ENCODE measurements at places on chromosomes 16 and 17.

DNA sequence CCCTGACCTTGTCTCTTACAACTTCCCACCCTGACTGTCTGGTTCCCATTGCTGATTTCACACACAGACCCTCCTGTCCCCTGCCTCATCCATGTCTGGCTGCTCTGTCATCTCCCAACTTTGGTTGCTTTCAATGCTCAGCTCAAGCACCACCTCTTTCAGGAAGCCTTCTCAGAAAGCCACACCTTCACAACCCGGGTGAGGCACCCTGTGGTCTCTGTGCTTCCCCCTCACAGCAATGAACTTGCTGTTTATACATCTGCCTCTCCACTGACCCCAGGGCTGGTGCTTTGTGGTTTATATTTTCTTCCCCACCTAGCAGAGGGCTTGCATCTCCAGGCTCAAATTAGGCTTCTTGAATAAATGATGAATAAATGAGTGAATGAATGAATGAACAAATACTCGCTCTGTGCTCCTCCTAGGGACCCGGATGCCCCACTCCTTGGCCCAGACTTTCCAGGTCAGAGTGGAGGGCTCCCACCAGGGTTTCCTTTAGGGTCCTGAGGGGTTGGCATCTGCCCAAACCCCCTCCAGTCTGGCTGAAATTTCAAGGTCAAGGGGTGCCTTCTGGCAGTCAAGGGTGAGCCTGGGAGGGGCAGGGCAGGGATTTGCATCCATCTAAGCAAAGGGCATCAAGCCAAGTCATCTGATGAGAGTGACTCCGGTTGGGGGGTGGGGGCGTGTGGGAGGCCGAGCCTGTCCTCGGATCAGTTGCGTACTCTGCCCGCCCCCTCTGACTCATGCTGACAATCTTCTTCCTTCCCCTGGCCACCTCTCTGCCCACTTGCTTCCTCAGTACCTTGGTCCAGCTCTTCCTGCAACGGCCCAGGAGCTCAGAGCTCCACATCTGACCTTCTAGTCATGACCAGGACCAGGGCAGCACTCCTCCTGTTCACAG, at the start of gene ITGAX:
Gene ITGAX, plus strand, starts transcription at position 783 of the 898 bp plus-strand sequence. Its CDS starts 79 bp downstream, at position 862.
- no peak for DNase-seq

DNA sequence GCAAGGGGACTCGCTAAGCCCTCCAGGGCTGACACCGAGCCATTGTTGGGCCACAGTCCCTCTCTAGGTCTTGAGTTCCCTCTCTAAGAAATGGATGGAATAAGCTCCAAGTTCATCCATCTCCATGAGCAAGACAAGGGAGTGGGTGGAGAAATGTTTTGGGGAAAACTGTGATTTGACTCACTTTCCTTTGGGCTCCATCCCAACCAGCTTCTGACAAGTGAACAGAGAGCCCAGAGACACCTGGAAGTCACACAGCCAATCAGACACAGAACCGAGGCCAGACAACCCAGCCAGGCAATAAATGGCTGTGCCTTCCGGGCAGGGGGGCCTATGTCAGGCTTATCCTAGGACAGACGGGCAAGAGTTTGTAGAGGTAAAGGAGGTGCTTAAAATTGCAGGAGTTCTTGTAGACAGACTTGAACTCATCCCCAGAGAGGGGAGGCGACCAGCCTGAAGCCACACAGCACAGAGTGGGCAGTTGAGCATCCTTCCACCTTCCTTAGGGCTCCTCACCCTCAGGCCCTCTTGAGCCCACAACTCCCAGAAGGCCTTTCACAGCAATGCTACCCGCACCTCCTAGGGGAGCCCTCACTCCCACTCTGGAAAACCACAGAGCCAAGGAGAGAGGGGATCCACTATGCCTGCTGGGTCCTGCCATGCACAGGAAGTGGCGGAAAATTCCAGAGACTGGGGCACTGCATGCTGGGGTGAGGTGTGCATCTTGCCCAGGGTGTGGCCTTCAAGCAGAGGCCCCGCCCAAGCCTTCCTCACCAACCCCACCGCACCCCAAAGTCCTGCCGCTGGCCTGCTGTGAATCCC, 9.5 kb upstream of the FAM83G start:
- DNase-seq = no peak

GRCh38 chr17:7677388-7678067, 9.8 kb downstream of the TP53 start:
- DNase-seq = no peak

- DNase-seq = no peak
These were observed 151.2 kb upstream of the TBX2 start for GRCh38 chr17:61248399-61248798.

DNA sequence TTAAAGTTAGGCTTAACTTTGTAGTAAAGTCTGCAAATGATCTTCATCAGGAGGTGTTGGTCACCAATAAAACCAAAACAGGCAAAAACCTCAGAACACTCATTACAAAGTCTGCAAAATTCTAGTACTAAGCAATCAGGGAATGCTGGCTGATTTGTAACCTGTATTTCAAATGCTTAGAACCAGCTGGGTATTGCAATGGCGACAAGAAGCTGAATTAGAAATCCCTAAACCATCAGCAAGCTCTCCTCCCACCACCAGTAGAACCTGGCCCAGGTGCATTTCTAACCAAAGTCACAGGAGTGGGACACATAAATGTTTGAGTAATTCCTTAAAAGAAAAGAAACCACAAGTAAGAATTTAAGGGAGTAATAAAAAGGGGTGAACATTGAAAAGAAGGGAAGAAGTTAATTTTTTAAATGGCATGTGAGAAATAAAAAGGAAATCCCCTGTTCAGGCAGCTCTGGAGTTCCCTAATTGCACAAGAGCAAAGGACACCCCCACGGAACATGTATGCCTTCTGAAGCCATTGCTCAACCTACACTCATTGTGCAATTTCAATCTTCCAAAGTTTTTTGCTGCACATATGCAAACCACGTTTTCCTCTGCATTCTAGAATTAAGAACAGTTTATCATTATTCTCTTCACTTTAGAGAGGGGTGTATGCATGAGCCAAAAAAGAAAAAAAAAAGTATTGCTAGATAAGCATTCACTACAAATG, 102.9 kb downstream of the HIC1 start:
- peak; percentile 86 for DNase-seq

GRCh38 chr16:84459941-84460405, 44.5 kb downstream of the MEAK7 start:
- DNase-seq = no peak

DNA sequence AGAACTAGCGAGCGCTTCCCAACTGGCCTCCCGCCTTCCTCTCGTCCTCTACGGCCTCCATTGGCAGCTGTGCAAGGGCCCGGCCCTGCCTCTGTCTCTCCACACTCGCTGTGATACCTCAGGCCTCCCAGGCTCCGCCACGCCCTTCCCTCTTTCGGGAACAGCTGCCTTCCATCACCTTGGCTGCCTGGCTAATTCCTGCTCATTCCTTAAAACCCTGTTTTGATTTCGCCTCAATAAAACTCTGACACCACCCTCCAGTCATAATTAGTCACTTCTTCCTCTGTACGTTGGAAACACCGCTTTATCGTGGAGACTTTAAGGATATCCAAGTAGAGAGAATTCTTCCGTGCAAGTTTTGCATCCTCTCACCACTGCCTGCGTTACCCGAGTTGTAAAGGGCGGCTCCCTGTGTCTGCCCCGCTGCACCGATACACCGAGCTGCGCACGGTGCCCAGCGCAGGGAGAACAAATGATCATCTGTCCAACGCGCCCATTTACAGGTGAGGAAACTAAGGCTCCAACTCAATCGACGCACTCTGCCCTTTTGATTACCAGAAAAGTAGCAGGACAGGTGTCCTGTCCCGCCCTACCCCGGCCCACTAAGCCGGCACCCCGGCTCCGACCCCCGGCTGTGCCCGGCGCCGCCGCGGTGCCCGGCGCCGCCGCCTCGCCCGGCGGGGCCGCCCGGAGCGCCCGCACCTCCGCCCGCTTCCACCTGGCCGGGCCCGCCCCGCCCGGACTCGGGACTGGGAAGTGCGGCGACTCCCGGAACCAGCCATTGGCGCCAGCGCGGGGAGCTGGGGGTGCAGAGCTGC, 139.7 kb downstream of the SEC14L1 start:
- no peak for DNase-seq

DNA sequence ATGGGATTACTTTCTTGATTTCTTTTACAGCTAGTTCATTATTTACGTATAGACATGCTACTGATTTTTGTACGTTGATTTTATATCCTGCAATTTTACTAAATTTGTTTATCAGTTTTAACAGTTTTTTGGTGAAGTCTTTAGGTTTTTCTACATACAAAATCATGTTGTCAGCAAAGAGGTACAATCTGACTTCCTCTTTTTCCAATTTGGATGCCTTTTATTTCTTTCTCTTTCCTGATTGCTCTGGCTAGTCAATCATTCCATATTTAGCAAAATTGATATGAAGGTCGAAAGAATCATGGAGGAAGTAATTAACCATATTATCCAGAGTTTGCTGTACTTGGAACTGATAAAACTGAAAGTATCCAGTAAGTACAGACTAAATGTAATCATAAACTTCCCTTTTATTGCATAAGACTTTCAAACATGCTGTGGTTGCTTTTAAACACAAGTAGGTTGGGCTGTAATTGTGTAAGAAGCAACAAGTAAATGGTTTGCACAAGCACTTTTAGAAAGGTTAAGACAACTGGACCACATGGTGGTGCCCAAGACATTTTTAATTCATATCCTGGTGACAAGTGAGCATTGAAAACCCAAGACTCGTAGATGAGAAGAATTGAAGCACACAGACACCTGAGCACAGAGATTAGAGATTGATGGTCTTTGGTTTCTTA, 8.4 kb downstream of the GDE1 start:
- DNase-seq = no peak

DNA sequence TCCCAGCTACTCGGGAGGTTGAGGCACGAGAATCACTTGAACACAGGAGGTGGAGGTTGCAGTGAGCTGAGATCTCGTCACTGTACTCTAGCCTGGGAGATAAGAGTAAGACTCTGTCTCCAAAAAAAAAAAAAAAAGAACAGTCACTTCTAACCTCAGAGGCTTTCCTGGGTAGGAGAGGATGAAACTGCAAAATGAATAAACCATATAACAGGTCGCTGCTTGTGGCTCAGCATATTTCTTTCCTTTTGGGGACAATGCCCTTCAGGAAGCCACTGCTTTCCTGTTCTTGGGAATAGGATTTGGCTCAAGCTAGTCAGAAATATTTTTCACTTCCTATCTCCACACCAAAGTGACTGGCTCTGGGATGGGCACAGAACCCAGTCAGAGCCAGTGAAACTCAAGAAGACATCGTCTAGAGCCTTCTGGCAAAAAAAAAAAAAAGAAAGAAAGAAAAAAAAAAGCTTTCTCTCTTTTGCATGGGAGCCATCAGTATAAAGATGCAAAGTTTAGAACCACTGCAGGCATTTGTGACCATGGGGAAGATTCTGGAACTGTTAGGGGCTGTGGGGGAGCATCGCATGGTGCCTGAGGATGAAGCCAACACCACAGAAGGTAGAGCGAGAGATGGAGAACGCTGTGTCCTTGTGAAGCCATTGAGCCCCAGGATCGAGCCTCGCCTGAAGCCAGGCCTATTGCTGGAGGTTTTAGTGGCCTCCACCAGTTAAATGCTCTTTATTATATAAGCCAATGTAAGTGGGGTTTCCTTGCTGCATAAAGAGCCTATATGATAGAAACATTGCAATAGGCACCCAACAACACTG, 71.8 kb upstream of the MRTFB start:
- DNase-seq = no peak

- peak; percentile 97 for DNase-seq
These were observed 4.0 kb upstream of the MAP1LC3B start for GRCh38 chr16:87387942-87388817.

GRCh38 chr17:78019367-78019975, 61.0 kb downstream of the TNRC6C start:
- DNase-seq = no peak

GRCh38 chr17:1649844-1650501, at the start of gene RILP:
RILP (minus strand) TSS chr17:1649866; CDS start chr17:1649804, 62 bp downstream.
- no peak for DNase-seq

GRCh38 chr16:7532534-7532933, 199.9 kb downstream of the RBFOX1 start:
- no peak for DNase-seq

DNA sequence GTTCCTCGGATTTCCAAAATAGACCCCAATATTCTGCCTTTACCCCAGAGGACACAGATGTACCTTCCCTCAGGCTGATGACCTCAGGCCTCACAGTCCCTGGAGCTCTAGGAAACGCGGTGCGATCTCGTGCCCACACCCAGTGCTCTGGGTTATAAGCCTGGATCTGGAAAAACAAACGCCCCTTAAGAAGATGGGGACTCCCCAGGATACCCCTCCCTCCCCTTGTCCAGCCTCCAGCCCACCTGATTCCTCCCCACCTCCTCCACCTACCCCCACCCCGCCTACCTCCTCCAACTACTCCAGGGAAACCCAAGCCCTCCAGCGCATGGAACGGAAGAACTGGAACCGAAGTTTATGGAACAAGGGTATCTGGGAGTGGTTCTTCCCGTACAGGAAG, 19.1 kb downstream of the PRR11 start:
- DNase-seq = no peak

DNA sequence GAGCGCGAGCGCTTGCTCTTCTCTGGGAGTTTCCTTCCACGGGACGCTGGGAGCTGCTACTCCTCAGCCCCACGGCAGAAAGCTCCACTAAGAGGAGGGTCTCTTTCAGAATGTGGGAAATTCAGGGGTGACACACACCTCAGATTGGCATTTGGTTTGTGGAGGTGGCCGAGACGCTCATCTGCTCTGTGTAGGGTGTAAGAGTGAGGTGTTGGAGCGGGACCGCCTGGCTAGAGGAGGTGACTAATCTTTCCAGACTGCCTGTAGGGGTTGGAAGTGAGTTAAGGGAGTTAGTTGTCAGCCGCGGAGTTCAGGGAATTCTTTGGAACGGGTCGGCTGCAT, 735 bp downstream of the PSMD11 start:
- DNase-seq = no peak

DNA sequence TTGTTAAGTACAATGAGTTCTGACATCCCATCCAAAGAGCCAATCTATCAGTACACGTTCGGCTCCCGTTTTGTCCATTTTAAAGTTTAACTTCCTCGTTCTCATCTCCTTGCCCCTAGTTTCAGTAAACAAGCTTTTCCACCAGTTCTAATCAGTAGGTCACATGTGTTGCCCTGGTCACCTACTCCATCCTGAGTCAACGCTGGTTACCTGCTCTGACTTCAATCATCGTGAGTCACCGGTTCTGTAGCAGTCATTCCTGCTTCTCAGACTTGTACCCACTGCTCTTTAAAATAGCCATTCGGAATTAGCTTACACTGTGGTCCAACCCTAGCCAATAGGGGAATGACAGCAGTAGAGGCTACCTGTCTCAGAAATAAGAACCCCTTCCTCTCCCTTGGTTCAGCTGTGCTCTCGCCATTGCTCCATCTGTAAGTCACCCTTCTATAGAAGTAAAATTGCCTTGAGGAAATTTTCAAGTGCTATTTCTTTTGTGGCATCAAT, 191.0 kb downstream of the CPPED1 start:
- DNase-seq = no peak

DNA sequence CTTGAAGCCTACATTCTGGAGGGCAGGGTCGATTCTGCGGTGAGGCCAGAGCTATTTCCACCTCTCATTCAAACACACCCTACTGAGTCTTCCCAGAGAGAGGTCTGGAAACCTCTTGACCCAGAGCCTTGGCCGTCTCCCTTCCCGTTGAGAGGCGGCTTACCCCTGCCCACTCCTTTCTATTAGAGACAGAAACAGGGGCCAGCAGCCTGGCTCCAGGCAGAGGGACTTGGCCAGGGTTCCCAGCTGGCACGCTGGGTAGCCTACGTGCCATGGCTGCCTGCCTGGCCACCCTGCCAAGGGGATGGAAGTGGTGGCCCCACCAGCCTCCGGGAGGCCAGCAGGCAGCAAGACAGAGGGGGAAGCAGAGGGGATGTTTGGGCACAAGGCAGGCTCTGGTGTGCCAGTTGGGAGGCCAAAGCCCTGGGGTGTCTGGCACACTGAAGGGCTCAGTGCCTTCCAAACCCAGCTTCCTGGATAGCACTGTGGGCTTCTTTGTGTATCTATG, 6.0 kb downstream of the STAC2 start:
- DNase-seq = no peak
